ENCODE measurements at places on chromosomes 1 and 21.

- DNase-seq, result no peak
These were observed 332.1 kb downstream of the KIF26B start for GRCh38 chr1:245486775-245487470.

GRCh38 chr1:9737057-9737456 is 85.5 kb downstream of the PIK3CD start:
- no peak for DNase-seq

GRCh38 chr1:200737647-200738291 is 924 bp upstream of the CAMSAP2 start:
- peak; percentile 1 for DNase-seq

DNA sequence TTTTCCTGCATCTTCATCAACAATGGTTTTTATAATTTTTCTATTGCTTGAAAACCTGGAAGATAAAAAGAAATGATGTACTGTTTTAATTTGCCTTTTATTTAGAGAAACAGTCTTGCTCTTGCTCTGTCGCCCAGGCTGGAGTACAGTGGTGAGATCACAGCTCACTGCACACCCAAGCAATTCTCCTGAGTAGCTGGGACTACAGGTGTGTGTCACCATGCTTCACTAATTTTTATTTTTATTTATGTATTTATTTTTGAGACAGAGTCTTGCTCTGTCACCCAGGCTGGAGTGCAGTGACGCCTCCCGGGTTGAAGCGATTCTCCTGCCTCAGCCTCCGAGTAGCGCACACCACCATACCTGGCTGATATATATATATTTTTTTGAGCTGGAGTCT is 43.0 kb upstream of the RPL11 start:
- no peak for DNase-seq

- no peak for DNase-seq
These were observed 290.9 kb downstream of the SIPA1L2 start for GRCh38 chr1:232339073-232339472.

GRCh38 chr1:43979528-43980254 is 681 bp downstream of the B4GALT2 start:
- no peak for DNase-seq

GRCh38 chr1:52294580-52294979 is 71.4 kb downstream of the CC2D1B start:
- no peak for DNase-seq

- no peak for DNase-seq
These were observed 882 bp downstream of the VPS13D start for GRCh38 chr1:12230549-12231275.

DNA sequence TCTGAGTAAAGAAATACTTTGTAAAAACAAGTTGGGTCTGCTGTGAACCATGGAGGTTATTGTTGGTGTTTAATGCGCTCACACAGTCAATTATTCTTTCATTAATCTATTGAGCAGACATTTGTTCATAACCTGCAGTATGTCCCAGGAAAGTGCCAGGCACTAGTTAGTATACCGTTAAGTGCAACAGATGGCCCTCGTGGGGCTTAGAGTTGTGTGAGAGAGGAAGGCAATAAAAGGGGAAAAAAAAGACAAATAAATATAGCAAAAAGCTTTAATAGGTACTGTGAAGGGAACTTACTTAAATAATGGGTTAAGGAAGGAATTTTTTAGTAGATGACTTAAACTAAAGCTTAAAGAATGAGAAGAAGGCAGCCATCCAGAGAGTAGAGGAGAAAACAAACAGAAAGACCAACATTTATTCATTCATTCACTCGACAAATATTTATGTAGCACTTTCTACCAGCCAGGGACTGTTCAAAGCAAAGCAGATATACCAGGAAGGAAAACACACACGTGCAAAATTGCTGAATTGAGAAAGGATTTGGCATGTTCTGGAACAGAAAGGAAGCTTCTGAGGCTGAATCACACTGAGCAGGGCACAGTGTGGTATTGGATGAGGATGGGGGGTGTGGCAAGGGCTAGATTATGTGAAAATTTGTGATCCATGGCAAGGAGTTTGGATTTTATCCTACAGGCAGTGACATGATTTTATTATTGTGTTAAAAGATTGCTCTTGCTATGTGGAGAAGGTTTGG is 296.1 kb upstream of the SGIP1 start:
- DNase-seq, result no peak

DNA sequence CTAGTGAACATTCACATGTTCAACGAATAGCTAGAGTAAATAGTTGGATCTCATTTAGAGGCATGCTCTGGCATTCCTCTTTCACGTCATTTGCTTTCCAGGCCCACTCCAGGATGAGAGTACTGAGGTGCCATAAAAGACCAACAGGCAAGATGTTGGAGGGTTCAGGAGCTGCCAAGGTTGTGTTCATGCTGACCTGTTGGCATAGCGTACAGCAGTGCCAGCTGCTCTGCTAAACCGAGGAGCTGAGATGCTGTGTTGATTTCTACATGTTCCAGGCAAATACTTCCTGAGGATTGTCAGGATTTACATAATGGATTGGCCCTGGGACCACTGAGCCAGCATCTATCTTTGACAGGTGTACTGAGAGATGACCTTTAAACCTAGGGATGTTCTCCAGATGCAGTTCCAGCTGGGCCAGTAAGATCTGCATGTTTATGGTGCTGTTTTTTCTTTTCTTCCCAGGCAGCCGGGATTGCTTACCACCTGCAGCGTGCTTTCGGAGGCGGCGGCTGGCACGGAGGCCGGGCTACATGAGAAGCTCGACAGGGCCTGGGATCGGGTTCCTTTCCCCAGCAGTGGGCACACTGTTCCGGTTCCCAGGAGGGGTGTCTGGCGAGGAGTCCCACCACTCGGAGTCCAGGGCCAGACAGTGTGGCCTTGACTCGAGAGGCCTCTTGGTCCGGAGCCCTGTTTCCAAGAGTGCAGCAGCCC is 66.9 kb downstream of the DISC1 start:
- no peak for DNase-seq

DNA sequence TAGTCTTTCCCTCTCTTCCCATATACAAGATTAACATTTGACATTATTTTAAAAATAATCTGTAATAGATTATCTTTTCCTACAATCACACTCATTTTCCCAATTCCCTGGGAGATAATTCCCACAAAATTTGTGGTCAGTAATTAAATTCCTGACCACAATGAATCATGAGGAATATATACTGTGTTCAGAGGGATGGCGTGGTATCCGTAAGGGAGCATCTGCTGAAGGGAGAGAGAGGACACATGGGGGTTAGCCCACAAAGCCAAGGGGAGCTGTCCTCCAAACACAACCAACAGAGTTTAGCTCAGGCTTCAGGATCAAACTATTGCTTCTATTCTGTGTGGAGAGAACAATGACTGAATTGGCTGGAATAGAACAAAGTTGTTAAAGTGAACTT is 57.1 kb upstream of the PPP2R5A start:
- no peak for DNase-seq

- DNase-seq, result no peak
These were observed 34.7 kb downstream of the ZBTB17 start for GRCh38 chr1:15941044-15941840.

DNA sequence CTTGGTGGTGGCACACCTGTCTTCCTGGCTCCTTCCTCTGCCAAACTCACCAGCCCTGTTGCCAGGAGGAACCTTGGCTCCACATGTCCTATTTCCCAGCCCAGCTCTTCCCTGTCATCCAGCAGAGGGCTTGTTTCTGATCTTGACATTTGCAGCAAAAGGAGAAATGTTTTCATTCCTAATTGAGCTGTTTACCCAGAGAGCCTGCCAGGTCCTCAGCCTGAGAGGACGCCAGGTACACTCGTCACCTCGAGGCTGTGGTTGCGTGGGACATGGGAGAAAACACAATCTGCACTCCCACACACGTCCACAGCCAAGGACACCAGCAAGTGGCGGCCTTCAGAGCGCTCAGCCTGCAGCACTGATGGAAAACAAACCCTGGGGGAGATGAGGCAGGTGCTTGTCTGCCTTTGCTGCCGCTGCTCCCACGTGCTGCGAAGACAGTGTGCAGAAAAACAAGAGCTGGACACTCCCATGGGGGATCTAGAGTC is 132.8 kb upstream of the CD34 start:
- no peak for DNase-seq

DNA sequence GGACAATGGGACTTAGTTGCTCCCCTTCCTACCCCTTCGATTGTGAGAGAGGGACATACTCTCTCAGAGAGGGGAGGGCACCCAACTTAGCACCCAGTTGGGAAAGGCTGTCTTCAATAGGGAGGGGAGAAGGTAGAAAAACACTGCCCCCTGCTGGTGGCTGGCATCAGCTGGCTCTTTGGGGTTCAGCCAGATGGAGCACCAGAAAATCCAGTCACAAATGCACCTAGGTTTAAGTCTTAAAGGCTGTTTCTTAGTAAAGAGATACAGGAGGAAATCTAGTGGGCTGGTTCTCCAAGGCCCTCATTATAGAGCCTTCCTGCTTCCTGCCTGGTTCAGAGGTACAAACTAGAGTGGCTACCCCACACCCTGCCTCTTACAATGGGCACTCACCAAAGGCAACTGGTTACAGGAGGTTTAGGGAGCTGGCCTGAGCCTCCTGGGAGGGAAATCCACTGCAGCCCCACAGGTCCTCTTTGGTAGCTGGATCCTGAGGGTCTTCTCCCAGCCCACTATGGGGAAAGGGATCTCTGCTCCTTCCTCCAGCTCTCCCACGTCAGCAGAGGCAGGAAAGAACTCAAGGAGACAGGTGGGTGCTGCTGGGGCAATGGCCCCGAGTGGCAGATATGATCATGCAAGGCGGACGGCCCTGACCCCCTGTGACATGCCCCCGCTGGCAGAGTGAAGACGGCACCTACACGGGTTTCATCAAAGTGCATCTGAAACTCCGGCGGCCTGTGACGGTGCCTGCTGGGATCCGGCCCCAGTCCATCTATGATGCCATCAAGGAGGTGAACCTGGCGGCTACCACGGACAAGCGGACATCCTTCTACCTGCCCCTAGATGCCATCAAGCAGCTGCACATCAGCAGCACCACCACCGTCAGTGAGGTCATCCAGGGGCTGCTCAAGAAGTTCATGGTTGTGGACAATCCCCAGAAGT is 28.3 kb downstream of the EIF2D start:
- peak; percentile 83 for DNase-seq

GRCh38 chr21:30349572-30349971 is 1.2 kb upstream of the KRTAP23-1 start:
- no peak for DNase-seq

DNA sequence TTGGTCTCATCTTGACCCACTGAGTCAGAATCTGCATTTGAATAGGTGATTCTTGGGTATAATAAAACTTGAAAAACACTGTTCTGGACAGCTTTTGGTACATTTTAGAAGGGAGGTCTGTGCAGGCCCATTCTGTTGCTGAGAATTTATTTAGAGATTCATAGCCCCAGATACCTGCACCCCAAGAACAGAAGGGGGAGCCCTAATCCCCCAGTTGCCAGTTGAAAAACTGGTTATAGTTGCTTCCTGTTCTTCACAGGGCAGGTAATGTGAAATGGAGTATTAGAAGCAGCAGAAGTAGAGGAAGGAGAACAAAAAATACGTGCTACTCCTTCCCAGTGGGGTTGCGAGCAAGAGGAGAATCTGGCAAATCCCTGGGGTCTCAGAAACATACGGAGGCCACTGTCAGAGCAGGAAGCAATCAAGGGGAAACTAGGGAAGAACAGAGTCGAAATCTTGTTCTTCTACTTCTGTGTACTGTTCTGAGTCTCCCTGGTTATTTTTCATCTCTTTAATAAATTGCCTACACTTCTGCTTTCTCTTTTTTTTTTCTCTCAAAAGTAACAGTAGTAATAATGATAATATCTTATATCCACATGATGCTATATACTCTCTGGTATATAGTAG is 4.6 kb upstream of the CLCA2 start:
- DNase-seq, result peak; percentile 62

DNA sequence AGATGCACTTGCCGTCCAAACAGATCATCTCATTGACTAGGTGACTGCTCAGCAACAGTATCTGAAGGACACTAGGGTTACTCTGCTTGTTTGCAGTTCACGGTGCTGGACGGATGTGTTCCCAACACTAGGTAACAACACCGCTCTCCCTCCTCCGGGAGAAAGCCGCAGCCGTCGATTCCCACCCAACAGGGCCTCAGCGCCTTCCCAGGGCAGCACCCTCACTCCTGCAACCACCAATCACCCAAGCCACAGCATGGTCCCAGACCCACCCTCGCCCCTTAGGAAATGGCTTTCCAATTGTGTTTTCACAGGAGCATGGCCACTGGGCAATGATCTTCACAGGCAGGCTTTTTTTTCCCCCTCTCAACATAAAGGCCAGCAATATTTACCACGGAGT is 779 bp downstream of the TLR5 start:
- no peak for DNase-seq

DNA sequence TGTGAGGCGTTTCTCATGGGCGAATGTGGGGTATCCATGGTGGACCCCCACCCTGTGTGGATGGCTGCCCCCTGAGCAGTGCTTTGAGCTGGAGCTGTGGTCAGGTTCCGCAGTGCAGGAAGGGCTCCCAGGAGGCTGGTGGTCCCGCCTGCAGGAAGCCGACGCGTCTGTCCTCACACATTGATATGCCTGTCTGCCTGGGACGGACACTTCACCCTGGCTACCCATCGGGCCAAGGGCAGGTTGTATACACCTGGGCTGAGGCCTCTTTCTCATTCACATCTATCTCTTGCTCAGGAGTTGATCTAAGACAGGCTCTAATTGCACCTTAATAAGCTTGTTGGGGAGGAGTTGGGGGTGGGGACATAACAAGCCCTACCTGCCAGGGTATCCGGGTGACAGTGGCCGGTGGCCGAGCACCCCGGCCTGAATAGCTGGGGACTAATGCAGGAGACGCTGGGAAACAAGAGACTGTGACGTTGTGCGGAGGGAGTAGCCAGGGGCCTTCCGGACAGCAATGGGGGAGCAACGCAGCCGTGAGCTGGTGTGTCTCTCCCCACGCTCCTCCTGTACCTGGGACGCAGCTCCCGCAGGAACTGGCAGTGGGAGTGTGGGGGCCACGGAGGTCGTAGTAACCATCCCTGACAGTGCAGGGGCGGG is 21.7 kb downstream of the PDXK start:
- no peak for DNase-seq

DNA sequence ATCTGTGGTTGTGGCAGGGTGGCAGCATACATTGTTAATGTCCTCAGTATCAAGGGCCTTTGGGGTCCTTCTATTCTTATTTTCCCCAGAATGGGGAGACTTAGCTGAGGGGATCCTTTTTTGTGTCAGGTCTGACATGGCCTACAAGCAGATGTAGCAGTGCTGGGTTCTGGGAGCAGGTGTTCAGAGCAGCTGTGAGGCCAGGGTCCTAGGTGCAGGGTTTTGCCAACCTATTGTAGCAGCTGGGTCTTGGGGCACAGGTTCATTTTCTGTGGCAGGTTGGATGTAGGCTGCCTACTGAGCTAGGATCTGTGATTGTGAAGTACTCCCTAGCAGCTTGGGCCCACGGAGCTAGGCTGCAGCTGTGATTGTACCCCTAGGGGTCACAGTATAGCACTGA is 60.1 kb downstream of the DIPK1A start:
- no peak for DNase-seq

Measured in CD4-positive, alpha-beta T cell treated with Interleukin-1 beta for 1 hour (primary cell).